Stimulated activated CD8-positive, alpha-beta memory T cell treated with anti-CD3 and anti-CD28 coated beads, Interleukin-7, amount 100 ng/mL, for 48 hours (primary cell): ENCODE measurements at places on chromosomes 2 and 18.
A peak's percentile ranks its signal among the peaks of the same experiment; 100 is the strongest.

- DNase-seq: no peak
These were observed 3.5 kb upstream of the APOB start for GRCh38 chr2:21047141-21048009.

DNA sequence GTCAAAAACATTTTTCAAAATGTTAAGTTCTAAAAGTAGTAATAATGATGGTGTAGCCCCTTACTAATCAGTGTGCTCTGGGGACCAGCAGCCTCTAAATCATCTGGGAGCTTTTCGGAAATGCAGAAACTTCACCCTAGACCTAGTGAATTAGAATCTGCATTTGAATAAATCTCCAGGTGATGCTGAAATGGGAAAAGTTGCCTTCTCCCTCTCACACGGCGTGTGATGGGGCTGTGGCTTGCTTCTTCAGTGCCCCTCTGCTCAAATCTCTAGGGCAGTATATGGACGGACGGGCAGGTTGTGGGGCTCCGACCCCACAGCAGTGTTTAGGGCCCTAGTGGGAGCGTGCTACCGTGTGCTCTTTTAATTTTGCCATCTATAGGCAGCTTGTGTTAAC, 368.6 kb downstream of the GALNT13 start:
- DNase-seq: no peak

DNA sequence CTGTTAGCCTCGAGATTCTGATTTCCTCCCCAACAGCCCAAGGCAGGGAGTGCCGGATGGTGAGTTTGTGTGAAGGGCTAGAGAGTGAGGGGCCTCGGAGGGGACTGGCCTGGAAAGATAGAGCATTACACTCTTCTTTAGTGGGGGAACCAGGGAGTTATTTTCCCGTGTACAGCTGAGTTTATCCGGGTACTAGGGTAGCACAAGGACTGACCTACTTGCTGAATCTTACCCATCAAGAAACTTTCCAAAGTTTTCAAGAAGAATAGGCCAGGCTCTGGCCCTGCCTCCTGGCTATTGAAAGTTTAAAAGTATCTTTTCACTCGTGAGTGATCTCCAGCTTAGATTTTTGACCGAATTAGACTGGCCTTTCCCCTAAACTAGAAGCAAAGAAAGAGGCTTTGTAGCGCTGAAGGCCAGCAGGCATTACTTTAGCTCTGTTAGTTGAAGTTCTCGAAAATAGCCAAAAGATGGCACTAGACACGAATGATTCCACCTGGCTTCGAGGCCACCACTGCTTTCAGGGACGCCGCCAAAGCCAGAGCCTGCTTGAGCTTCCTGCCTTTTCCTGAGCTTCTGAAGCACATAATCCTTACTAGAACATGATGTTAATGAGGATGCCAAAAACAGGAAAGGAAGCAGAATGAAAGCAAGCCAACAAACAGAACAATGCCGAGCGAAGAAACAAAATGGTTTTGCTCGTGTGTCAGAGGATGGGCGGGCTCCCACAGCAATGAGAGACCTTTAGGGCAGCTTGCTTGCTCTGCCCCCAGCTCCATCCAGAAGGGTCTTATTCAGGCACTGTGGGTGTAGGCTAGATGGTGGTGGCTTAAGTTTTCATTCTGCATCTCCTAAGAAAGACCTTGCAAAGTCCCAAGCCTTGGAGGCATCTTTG, 55.8 kb downstream of the TSN start:
- DNase-seq: no peak

- no peak for DNase-seq
These were observed 52.8 kb downstream of the MOGAT1 start for GRCh38 chr2:222724208-222724607.

DNA sequence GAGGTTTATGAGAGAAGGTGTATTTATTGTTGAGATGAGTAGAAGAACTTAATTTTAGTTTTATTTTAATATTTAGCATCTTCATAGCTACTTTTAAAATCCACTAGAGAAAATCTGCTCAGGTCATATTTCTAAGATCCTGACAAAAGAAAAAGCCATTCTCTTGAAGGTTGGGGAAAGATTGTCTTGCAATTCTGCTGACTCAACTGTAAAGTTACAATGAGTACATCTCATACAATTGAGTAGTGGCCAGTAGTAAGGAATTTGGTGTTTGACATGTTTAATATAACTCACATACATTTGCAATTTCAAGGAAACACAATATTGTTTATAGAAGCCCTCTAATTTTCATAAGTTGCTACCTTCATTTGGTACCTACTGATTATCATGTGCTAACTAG, 344.5 kb downstream of the LRRTM1 start:
- no peak for DNase-seq

GRCh38 chr2:182941919-182942318, 75.5 kb upstream of the FRZB start:
- no peak for DNase-seq

DNA sequence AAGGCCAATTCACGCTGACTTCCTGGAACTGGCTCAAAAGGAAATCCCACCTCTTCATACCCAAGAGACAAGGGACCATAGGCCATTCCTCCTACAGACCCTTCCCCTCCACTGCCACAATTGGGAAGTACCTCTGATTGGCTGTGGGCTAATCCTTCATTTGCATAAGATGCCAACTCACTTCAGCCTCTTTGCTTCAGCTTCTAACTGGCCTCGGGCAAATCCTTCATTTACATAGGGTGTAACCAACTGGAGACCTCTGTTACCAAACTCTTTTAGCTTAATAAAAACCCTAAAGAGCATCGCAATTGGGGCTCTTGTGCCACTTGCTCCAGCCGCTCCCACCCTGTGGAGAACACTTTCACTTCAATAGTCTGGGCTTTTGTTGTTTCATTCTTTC, 38.2 kb downstream of the MC2R start:
- no peak for DNase-seq

- no peak for DNase-seq
These were observed 15.3 kb upstream of the LOXHD1 start for GRCh38 chr18:46672062-46672970.

GRCh38 chr2:171086352-171087290, 74.1 kb downstream of the TLK1 start:
- peak; percentile 29 for DNase-seq

DNA sequence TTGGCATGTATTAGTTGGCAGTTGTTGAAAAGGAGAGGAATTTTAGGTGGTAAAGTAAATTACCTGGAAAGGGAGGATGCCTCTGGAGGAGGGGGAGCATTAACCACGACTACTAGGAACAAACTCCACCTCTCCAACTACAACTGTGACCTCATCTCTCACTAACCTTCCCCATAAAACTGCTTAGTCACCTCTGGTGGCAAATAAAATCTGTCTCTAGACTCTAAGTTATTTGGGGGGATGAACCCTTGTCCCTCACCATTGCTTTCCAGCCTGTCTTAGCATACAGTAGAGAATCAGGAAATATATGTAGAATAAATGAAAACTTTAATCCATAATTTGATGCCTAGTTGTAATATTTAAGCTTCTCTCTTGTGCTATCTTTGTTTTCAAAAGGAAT, 27.6 kb upstream of the MYO1B start:
- DNase-seq: no peak

DNA sequence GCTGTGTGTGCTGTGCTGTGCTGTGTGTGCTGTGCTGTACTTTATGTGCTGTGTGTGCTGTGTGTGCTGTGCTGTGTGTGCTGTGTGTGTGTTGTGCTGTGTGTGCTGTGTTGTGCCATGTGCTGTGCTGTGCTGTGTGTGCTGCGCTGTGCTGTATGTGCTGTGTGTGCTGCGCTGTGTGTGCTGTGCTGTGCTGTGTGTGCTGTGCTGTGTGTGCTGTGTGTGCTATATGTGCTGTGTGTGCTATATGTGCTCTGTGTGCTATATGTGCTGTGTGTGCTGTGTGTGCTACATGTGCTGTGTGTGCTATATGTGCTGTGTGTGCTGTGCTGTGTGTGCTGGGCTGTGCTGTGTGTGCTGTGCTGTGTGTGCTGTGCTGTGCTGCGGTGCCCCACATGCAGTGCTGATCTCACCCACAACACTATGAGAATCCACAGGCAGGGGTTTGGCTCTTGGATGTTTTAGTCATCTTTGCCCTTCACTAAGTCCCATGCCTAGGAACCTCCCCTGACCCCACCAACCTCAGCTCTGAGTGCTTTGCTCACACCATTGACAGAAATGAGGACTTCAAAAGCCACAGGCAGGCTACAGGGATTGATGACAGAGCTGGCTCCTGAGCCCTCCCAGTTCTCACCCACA, 30.5 kb upstream of the MAL start:
- DNase-seq: no peak

GRCh38 chr2:3107567-3107966, 270.1 kb downstream of the EIPR1 start:
- no peak for DNase-seq

- DNase-seq: no peak
These were observed 241.7 kb downstream of the EPHA4 start for GRCh38 chr2:221330436-221330835.

DNA sequence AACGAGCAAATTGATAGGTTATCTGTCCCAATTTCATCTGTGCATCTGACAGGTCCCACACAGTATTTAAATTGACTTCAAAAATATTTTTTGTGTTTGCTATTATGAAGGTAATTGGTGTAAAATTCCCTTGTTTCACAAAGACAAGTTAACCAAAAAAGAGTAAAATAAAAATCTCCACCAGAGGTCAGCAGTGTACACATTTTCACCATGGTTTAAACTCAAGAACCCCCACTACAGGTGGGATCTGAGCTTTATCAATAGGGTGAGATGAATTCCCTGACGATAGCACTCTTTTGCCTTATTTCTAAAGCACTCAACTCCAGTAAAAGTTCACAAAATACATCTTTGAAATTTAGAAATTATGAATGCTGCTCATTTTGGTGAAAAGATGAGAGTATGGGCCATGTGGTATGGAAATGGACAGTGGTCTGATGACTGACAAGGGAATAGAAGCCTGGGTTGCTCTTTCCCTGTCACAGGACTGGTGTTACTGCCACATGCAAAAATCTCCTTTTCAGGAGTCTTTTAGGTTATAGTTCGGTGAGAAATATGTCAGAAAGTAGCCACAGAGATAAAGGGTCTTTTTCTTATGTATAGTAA, 68.0 kb downstream of the SERPINB8 start:
- DNase-seq: no peak

GRCh38 chr18:79217979-79218604, 148.9 kb downstream of the ATP9B start:
- DNase-seq: no peak

DNA sequence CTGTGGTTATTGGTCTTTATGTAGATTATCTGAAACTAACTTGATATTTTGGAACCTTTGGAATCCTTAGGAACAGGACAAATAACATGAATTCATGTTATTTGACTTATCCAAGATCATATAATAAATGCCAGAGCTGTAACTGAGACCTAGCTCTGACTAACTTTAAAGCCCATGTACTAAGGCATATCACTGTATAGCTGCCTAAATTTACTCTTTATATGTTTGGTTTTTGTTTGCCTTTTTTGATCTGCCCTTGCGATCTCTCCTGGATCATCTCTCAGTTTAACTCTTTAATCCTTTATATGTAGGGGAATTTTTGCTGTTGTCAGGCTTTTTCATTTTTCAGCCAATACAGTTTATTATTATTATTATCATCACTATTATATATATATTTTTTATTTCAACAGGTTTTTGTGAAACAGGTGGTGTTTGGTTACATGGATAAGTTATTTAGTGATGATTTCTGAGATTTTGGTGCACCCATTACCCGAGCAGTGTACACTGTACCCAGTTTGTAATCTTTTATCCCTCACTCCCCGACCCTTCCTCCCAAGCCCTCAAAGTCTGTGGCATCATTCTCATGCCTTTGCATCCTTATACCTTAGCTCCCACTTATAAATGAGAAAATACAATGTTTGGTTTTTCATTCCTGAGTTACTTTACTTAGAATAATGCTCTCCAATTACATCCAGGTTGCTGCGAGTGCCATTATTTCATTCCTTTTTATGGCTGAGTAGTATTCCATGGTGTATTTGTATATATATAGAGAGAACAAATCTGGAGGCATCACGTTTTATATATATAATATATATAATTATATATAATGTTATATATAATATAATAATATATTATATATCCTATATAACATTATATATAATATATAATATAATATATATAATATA, 48.9 kb downstream of the APLF start:
- DNase-seq: no peak

GRCh38 chr18:55324166-55324565, 263.8 kb downstream of the TCF4 start:
- no peak for DNase-seq

DNA sequence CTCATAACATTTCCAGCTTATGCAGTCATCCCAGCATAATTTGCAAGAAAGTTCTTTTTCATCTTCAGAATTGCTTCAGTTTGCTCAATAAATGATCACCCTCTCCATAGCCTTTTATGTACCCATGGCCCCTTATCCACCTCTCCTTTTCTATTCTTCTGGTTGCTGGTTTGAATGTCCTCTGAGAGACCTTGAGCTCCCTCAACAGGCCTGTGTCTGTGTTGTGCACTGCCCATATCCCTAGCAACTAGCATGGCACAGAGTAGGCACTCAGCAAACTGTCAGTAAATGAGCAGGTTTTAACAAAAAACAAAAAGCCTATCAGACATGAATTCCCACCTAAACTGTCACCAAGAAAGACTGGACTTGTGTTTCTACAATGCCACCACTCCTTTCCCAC, 160.5 kb downstream of the AKAIN1 start:
- DNase-seq: no peak

DNA sequence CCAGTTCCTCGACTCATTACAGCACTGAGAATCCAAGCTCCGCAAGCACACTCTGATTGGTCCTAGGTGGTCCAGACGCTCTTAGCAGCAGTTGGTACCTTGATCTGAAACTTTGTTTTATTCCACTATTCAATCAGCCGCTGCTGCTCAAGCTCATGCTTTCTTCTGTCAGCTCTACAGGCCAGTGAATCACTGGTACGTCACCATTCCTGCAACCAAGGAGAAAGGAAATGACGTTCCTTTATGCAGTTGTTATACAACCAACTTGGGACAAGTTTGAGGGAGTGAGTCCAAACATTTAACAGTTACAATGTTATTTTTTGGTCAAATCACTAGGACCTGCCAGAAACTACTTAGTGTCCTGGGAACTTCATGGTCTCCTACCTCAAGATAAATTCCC, 398.8 kb upstream of the TMEFF2 start:
- no peak for DNase-seq

DNA sequence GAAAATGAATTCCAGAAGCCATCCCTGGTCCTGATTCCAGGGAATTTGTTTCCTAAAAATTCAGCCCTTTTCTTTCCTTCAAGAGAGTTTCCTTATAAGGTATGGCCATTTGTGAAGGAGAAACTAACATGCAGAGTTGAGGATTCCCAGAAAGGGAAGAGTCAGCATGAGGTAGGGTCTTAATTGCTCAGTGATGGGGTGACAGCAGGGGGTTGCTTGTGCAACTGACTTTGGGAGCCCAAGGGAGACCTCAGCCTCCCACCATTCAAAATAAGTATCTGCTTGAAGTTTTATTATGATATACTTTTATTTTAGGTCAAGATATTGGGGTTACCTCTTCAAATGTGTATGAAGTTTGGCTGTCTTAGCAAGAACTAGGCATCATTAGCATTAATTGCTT, 74.9 kb upstream of the CELF4 start:
- DNase-seq: no peak
